ENCODE measurements at places on chromosomes 11 and 22.

DNA sequence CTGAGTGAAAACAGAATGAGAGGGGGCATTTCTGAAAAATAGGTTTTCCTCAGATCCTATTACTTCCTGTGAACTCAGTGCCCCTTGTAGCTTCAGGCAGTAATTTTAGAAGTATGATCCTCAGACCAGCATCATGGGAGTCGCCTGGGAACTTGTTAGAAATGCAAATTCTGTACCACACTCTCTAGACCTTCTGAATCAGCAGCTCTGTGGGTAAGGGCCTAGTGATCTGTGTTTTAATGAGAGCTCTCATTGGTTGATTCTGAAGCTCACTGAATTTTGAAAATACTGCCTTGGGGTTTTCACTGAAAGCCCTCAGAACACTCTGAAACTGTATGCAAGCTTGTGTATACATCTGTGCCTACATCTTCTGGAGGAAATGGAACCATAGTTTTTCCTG is 647.2 kb upstream of the ANO5 start:
- no peak overlapping the region for H3K4me3 ChIP-seq
- H3K36me3 ChIP-seq = no peaks in the 10 kb centered on the region
- DNase-seq = no peak

DNA sequence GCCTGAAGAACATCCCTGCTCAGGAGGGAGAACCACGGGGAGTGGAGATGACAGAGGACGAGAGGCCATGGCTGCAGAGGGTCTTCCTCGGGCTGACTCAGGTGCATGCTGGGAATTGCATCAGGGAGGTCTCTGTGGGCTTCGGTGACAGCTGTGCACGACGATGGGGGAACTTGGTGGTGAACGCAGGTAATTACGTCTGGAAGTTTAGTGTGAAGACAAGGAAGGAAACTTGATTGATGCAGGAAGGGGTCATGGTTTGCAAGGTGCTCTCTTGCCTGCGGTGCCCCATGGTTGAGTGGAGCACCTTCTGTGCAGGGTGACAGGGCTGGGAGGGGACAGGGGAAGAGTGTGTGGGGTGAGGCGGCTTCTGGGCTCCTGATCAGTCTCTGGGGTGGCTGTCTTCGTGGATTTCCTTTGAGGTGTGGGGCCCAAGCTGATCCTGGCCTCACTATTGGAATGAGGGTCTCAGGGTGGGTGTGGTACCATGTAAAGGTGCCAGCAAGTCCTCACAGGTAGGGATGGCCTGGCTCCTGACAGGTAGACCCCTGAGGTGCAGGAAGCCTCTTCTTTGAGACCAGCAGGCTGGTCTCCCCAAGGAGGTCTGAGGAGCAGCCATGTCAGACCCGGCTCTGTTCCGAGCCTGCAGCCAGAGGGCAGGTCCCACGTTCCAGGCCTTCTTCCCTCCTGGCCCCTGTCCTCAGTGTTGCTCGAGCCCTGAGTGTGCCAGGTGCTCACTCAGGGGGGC is 1020.1 kb downstream of the TBC1D22A start:
- no peaks in the 10 kb centered on the region for H3K27me3 ChIP-seq
- DNase-seq = no peak

DNA sequence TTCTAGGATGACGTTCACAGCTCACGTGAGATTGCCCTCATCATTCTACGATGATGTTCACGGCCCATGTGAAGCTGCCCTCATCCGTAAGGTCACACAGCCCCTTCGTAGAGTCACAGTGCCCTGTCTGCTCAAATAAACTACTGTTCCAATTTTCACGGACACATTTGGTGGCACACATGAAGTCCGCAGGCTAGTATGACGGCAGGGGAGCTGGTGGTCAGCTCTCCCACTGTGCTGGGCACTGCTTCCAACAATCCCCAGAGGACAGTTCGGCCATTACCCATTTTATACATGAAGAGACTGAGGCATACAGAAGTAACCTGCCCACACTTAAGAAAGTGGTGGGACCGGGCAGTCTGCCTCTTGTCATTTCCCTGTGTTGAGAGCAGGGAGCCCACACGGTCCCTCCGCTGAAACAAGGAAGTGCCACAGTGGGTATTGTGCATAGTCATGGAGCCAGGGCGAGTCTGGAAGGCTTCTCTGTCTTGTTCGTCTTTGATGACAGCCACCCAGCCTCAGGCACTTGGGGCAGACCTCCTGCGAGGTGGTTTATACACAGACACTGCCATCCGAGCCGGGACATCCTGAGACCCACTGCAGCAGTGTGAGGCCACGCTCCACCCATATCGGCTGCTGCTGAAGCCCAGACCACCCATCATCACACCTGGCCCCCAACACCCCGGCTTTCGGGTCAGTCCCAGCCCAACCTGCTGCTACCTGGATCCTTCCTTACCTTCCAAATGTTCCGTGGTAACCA is 114.3 kb downstream of the PHF21B start:
- DNase-seq = no peak
- no peaks in the 10 kb centered on the region for H3K36me3 ChIP-seq
- H3K27me3 ChIP-seq = no peaks in the 10 kb centered on the region
- no peak overlapping the region for H3K4me3 ChIP-seq
- H3K27ac ChIP-seq = no peak overlapping the region
- H3K4me1 ChIP-seq = no peaks in the 10 kb centered on the region

DNA sequence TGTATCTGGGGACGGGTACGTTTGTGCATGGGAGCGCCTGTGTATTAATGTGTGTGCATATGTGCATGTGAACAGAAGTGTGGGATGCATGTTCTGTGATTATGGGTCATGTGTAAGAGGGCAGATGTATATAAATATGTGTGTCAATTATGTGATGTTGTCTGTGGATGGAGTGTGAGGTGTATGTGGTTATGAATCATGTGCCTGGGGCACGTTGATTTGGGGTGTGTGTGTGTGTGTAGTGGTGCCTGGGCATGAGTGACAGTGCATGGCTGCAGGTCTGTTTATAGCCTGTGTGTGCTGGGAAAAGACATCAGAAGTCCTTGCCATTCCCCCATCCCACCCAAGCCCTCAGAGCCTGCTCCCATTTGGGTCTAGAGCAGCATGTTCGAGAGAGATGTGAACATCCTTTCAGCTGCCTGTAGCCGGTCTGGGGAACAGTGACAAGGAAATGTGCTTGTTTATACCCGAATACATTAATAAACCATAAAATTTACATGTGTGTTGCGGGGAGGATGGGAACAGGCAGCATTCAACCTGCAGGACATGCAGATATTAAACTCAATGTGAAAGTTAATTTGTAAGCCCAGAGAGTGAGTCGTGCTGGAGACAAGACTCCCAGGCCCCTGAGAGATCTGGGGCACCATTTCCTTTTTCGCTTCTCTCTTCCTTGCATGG is 129.0 kb downstream of the NECTIN1 start:
- no peak overlapping the region for H3K4me3 ChIP-seq
- DNase-seq = no peak
- no peaks in the 10 kb centered on the region for H3K27me3 ChIP-seq
- no peak overlapping the region for H3K27ac ChIP-seq
- H3K36me3 ChIP-seq = no peaks in the 10 kb centered on the region

GRCh38 chr11:117610901-117611300 is 186.1 kb downstream of the DSCAML1 start:
- H3K4me1 ChIP-seq = no peaks in the 10 kb centered on the region
- H3K27me3 ChIP-seq = peaks cover 79% of the 10 kb centered on the region

DNA sequence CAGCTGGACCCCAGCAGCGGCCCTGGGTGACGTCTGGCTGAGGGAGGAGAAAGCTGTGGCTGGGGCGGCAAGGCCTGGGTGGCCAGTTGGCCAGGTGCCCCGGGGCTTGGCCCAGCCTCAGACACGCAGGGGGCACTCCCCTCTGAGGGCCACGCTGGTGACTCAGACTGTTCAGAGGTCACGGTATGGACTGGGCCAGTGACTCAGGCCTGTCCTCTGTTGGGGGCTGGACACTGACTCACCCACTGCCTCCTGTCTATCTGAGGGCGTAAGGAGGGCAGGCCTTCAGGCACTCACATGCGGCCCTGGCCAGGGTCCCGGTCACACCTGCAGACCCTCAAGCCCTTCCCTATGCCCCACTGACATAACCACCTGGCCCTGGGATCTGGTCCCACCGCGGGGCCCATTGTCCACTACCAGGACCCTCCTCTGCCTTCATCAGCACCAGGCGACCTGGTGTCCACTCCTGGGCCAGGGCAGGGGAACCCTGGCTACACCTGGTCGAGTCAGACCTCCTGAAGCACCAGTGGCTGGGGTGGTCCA is 3.7 kb upstream of the MUC5AC start:
- H3K4me3 ChIP-seq = no peak overlapping the region
- H3K27ac ChIP-seq = no peak overlapping the region
- H3K27me3 ChIP-seq = no peaks in the 10 kb centered on the region
- H3K36me3 ChIP-seq = no peaks in the 10 kb centered on the region
- H3K4me1 ChIP-seq = peaks cover 13% of the 10 kb centered on the region

DNA sequence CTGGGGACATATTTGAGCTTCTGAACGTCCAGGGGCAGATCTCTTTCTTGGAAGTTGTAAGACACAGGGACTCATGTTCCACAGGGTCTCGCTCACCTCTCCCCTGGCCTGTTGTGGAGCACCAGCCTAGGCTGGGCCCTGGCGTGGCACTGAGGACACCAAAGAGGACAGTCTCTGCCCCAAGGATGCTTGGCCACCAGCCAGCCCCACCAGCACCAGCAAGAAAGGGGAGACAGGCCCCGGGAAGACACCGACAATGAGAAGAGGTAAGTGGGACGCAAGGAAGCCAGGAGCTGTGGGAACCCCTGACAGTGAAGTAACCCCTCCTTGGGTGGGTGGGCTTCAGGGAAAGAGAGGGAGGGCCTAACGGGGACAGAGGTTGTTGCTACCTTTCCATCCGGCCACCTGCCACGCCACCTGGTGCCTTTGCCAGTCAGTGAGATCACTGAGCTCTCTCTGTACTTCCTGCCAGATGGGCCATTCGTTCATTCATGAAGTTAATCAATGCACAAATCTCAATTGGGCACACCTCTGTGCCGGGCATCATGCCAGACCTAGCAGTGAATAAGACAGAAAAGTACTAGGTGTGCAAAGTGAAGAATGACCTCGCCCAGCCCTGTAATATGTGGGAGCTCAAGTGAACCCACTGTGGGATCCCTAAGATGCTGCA is 11.1 kb downstream of the APOL5 start:
- no peaks in the 10 kb centered on the region for H3K36me3 ChIP-seq
- H3K27me3 ChIP-seq = no peaks in the 10 kb centered on the region
- H3K4me1 ChIP-seq = no peaks in the 10 kb centered on the region
- no peak overlapping the region for H3K4me3 ChIP-seq
- DNase-seq = no peak
- H3K27ac ChIP-seq = no peak overlapping the region
